ENCODE measurements at places on chromosomes 12 and 14. TPM values are rescaled to one million over a fixed set of nuclear protein-coding genes. Genes with fewer than 3 reads are reported as not detected.

The IFI27 gene
- total RNA-seq, result 1,022 TPM

The NRL gene
- 0.70 TPM for total RNA-seq

The RAD51AP1 gene
- 5.3 TPM for total RNA-seq

The SALL2 gene
- total RNA-seq, result 34.5 TPM

The MIP gene
- total RNA-seq, result not detected

The GDF3 gene
- not detected for total RNA-seq

The KRT74 gene
- not detected for total RNA-seq

The TTC9 gene
- 8.4 TPM for total RNA-seq

The ADAMTS20 gene
- total RNA-seq, result 0.66 TPM

The CLEC1A gene
- not detected for total RNA-seq

The TEX52 gene
- not detected for total RNA-seq

The ARHGEF25 gene
- total RNA-seq, result 24.5 TPM

The SSTR1 gene
- not detected for total RNA-seq

The CCDC175 gene
- total RNA-seq, result not detected

The NEUROD4 gene
- total RNA-seq, result not detected

The CEP170B gene
- 50.3 TPM for total RNA-seq
